HCEC 1CT (cell line): ENCODE measurements at places on chromosomes 2 and 18.

DNA sequence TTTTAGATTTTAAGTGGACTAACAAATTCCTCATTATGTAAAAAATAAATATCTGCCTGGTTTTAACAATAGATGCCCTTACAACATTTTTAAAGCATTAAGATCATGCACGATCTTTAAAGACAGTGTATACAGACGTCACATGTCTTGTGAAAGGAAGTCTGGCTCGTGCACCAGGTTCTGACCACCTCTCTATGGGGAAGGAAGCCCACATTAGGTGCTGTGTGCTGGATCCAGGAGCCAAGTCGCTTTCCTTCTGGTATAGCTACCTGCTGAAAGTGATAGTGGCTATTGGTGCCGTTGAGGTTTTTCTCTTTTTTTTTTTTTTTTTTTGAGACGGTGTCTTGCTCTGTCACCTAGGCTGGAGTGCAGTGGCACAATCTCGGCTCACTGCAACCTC is 116.5 kb downstream of the NCK2 start:
- DNase-seq, result no peak

- no peak for DNase-seq
Observed at GRCh38 chr2:222780051-222780450, 80.8 kb upstream of the ACSL3 start.

GRCh38 chr18:58252166-58252565 is 208.1 kb downstream of the NEDD4L start:
- DNase-seq, result no peak

GRCh38 chr18:49021433-49022129 is 70.8 kb upstream of the SMAD7 start:
- DNase-seq, result peak; percentile 24
